NCI-H2171 (cell line): ENCODE measurements at places on chromosomes 16 and 17.

GRCh38 chr17:21452377-21453143, 76.4 kb downstream of the KCNJ12 start:
- no peak for DNase-seq

DNA sequence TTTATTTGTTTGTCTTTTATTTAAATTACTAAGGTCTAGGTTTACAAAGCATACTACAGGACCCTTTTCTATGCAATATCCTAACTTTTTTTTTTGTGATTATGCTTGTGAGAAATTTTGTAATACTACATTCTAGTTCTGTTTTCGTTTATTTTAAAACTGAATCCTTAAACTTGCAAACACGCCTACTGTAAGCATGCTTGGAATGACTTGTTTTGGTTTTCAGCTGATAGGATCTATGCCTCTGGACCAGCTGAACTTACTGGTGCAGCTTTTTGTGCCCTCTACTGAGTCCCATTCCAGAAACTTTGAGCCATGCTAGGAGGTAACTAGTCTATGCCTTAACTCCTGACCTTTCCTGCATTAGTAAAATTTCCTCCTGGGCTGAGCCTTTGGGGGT, 6.0 kb downstream of the PDP2 start:
- no peak for DNase-seq

DNA sequence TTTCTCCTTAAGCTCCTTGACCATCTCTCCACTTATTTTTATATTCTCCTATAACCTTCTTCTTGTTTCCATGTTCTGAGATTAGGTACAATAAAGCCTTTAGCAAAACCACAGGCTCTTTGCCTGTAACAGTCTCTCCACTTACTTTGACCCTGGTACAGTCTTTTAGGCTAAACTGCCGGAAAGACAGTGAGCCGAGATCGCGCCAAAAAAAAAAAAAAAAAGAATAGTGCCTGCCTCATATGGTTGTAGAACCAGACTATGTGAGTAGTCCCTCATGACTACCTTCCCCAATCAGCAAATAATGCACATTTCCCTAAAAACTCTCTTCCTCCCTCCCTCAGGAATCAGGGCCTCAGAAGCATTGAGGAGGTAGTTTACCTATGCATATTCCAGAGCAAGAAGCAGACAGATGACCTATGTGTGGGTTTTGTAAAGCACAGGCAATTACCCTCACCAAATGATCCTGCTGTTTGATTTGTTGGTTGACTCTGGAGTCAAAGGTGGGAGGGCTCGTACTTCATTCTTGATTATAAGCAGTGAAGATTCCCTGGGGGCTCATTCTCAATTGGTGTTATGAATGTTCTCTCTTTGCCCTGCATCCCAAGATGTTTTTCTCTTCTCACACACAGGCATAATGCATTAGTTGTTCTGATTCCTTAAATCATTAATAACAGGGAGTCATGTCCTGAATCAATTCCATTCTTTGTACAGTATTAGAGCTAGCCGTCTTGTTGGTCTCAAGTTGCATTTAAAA, 8.9 kb upstream of the NME1 start:
- peak; percentile 59 for DNase-seq

- DNase-seq = no peak
Observed at GRCh38 chr17:29962656-29963055, 21.2 kb downstream of the EFCAB5 start.

- no peak for DNase-seq
Observed at GRCh38 chr16:57935904-57936303, 35.0 kb downstream of the CNGB1 start.

- no peak for DNase-seq
Observed at GRCh38 chr17:16975744-16976625, 4.1 kb upstream of the TNFRSF13B start.

DNA sequence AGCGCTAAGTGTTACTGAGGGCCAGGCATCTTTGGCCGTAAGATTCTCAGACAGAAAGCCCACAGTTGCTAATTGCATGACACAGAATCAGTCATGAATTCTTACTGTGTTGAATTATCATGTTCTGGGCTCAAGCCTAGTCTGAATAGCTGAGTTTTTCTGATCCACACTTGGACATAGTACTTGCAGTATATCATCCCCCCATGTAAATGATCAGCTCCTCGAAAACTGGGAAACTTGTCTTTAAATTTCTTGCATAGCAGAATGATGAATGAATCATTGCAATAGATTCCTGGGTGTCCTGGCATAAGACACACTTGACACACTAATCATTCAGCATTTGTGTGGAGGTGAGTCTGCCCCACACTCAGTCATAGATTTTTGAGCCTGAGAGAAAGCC, 2.2 kb downstream of the MLYCD start:
- no peak for DNase-seq

GRCh38 chr17:16584273-16584995, 15.4 kb upstream of the ZNF287 start:
- DNase-seq = peak; percentile 86

GRCh38 chr16:19882646-19883045, 2.0 kb downstream of the GPRC5B start:
- DNase-seq = no peak

DNA sequence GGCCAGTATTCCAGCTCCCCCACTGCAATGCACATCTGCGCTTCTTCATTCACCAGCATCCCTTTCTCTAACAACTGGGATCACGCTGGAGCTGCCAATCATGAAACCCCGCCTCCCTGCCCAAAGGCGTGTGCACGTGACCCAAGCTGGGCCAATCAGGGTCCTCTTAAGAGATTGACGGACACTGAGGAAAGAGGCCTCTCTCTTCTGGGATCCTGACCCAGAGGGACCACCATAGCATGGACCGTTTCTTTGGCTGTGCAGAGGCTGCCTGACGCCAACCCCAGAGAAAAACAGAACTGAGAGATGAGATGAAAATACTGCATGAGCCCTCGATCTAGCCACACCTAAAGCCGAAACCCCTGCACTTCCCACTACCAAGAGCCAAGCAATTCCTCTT, 32.0 kb downstream of the COTL1 start:
- DNase-seq = no peak

DNA sequence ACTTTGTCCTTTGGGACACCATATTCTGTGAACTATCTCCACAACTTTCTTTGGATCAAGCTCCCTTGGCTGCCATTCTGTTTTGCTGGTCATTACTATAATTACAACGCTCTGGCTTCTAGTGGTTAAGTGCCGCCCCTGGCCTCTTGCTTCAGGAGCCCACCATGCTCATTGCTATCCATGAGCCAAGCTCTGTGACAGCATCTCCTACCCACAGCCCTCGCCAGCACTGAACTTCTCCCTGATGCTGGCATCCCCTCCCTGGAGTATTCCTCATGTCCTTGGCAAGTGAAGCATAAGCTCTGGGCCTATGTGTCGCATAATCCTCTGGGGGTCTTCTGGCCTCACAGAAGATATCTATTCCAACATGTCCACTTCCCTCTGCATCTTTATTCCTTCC, 60.6 kb upstream of the DHX40 start:
- DNase-seq = no peak

DNA sequence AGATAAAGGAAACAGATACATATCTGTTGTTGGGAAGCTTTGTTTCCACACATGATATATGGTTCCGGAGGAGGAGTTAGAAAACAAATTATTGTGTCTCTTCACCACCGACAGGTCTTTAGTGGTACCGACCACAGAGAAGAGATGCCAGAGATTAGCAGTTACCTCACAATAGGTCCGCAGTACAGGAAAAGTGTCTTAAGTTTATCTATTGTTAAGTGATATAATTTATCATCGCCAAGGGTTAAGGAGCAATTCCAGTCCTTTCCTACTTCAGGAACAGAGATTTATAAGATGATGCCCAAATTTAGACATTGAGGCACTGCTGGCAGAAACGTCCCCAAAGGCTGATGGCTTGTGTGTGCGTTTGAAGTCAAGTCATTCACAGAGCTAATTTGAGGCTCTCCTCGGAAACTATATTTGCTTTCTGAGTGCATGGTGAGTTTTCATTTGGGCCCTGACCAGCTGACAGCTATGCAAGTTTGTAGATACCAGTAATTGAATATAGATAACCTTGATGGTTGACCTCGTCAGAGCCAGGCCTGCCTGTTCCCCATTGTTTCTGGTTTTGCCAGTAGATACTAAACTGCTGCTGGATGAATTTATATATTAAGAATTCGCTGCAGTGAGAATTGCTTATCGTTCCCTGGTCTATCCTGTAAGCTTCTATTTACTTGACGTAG, 196.4 kb upstream of the IRX3 start:
- no peak for DNase-seq

DNA sequence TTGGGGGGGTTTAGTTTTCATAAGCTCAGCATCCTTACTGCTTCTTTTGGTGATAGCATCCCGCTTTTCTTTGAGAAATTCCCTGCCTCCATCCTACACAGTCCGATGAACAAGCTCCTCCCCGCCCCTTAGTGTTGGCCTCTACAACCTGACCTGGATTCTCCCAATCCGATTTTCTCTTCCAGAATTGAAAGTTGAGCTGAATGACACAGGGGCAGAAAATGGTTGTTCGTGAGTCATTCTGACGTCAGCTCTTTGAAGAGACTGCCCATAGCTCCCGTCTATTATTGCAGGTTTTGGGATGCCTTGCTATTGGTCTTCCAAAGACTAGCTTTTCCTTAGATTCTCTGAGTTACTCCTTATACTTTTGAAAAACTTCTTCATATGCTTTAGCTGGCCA, 279.7 kb downstream of the SLC39A11 start:
- DNase-seq = no peak

DNA sequence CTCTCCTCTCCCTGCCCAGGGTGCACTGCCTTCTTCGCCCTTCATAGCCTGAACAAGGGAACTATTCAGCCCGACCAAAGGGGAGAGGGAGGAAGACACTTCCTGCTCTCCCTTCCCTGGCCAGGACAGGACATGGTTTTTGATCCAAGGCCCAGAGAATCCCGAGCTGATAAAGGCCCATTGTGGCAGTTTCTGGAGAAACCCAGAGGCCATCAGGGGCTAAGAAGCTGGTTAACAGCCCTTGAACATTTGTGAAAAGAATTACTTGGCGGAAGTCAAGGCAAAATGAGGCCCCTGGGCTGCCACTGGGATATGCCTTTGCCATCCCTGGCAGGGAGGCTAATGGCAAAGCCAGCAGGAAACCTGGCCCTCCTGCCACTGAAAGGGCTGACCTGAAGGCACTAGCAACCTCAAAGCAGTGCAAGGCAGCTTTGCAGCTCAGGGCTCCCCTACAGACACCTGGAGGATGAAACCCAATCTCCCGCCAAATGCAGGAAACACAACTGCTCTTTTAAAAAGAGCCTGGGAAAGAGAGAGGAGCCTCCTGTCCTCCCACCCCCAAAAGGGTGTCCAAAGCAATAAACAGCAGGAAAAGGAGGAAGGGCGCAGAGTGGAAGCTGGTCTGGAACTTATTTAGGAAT, 12.6 kb downstream of the PHB1 start:
- DNase-seq = peak; percentile 46
